ENCODE measurements at places on chromosomes 1 and 21.
A peak's percentile ranks its signal among the peaks of the same experiment; 100 is the strongest.

DNA sequence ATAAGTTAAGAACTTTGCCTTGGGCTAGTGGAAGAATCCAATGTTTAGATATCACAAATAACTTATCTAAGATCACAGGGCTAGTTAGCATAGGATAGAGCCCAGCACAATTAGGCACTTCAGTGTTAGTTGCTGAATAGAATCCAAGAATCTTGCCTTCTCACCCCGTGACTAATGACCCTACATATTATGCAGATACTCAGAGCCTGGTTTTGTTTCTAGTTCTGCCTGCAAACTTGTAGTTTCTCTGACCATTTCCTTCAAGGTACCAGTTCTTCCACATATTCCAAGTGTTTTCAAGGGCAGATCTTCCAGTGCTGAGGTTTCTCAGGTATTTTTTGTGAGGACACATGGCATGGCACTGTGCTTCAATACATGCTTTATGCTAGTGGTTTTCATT lies 239.3 kb downstream of the KCNK2 start:
- DNase-seq, result no peak

GRCh38 chr1:154998201-154998780 lies 4.3 kb upstream of the ZBTB7B start:
- DNase-seq, result no peak

DNA sequence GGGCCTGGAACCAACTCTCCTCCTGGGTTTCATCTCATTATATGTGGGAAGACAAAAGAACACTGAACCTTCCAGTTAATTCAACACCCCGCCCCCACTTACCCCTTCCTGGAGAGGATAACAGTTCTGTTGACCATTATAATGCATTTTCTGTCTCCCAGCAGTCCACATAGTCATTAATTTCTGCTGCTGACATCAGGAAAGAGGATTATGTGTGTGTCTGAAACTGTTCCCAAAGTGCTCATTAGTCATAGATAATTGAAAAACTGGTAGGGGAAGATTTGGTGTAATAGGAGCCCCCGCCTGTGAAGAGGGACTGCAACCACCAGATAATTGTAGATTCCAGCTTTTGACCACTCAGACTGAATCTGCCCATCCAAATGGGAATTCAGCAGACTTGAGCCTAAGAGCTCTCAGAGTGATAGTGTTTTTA lies 208.7 kb downstream of the FGGY start:
- peak; percentile 12 for DNase-seq

DNA sequence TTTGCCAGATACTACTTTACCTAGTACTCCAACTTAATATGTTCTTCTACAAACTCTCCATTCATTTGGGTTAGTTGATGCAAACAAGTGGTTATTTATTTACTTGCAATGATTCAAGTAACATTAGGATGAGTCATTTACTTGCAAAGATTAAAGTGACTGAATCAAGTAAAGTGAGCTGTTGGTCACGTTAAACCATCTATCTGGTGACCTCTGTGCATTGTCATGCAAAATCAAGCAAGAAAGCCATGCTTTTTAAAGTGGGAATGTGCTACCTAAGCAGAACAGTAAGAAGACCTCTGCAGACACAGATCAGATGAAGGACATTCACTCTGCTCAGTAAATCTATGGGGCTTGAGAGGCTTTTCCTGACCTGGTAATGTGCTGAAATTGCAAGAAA lies 254.7 kb downstream of the LRRIQ3 start:
- DNase-seq, result no peak

DNA sequence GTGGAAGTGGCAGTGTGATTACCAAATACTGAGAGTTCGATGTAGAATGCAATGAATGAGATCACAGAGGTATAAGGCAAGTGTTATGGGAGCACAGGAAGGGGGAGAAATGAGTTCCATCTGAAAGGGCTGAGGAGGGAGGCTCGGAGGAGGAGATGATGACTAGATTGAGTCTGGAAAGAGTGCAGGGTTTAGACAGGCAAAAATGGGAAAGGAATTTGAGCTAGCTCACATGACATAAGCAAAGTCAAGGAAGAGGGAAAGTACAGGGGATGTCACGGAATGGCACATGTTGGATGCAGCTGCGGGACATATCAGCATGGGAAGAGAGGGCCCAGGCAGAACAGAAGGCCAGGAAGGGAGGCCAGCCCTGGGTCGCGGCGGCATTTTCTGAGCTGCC lies 132.7 kb downstream of the RUNX1 start:
- peak; percentile 70 for DNase-seq

GRCh38 chr1:210715072-210715471 lies 386.4 kb downstream of the HHAT start:
- no peak for DNase-seq

DNA sequence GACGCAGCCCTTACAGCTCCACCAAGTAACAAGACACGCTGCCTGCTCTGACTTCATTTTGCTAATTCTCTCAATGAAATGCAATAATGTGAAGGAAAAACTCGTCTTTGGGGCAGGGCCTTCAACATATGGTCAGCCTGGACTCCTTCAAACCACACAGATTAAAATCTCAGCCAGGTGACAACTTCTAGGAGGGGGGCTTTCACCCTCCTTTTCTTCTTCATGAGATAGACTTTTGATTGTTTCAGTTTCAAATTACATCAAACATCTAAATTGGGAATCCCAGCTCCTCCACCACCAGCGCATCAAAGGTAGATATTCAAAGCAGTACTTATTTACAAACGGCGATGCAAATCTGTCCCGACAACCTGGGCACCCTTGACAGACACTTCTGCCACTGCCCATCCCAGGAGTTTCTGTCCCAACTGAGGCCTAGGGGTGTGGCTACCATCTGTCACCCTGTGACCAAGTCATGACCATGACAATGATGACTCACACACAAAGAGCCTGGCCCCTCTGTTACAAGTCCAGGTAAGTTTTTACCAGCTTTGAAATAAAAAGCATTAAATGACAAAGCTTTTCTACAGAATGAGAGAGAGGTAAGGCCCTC lies 29.7 kb downstream of the SSBP3 start:
- DNase-seq, result no peak

- no peak for DNase-seq
Measured at GRCh38 chr1:101451888-101452287, 215.1 kb downstream of the S1PR1 start.

GRCh38 chr1:41046347-41046775 lies 24.8 kb upstream of the SLFNL1 start:
- DNase-seq, result no peak

- DNase-seq, result peak; percentile 35
Measured at GRCh38 chr1:98422816-98423215, 238.7 kb upstream of the SNX7 start.

GRCh38 chr1:203860396-203861025 lies 888 bp upstream of the SNRPE start:
- peak; percentile 15 for DNase-seq

- no peak for DNase-seq
Measured at GRCh38 chr1:192151176-192151575, 7.1 kb upstream of the RGS18 start.

- peak; percentile 29 for DNase-seq
Measured at GRCh38 chr1:119587341-119587740, 60.7 kb downstream of the ZNF697 start.

GRCh38 chr1:172969611-172970010 lies 81.1 kb downstream of the TNFSF18 start:
- peak; percentile 71 for DNase-seq

- no peak for DNase-seq
Measured at GRCh38 chr1:205840146-205840923, 9.6 kb downstream of the PM20D1 start.

- DNase-seq, result peak; percentile 11
Measured at GRCh38 chr1:98157524-98158313, 236.9 kb upstream of the DPYD start.

DNA sequence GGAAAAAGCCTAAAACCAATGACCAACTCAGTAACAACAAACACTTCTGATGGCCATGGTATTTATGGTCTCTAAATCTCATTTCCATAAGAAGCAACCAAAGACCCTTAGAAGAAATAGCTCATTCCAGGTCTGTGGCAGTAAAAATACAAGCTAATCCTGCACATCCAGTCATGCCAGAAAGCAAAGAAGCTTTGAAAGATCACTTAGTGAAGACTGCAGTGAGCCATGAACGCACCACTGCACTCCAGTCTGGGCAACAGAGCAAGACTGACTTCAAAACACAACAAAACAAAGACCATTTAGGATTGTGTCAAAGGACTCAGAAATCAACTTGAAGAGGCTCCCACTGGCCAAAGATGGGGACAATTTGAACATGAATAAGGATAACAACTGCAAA lies 18.4 kb upstream of the ELK4 start:
- DNase-seq, result no peak

GRCh38 chr1:184974056-184974836 lies at the start of gene NIBAN1:
TSS of gene NIBAN1 (minus strand) at chr1:184974508. CDS start at chr1:184974356, 152 bp downstream.
- peak; percentile 50 for DNase-seq

DNA sequence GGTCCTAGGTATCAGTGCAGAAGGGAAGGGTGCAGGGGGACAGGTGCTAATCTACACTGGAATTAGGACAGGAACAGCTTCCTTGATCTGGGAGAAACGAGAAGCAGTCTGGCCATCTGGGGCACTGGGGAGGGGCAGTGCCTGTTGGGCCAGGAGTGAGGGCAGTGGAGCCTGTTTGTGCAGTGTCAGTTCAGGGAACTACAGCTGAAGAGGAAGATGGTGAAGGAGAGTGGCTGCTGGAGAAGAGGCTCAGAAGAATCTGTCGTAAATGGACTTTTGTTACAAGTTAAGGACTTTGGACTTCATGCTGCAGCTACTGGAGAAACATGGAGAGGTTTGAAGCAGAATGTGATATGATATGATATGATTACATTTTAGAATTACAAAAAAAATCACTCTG lies 3.2 kb upstream of the TNFSF4 start:
- no peak for DNase-seq
